CD4-positive, alpha-beta T cell treated with Interleukin-6 for 4 hours (primary cell): ENCODE measurements at places on chromosomes 13 and 19.

DNA sequence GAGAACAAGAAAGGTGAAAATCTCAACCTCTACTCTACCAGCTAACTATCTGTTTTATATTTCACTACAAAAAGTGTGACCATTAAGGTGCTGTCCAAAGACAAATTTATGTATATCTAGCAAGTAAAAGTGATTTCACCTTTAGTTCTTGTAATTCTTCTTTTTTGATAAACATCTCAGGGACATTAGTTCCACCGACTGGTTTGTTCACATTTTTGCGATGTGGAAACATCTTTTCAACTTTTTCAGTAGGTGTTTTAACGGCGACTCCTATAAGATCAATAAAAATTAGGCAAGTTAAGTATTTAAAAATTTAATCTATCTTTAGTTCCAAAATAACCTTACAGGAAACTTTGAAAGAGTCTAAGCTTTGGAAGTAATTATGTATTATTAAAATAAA, 33.3 kb downstream of the CLDN10 start:
- no peak for DNase-seq

- DNase-seq = no peak
Observed at GRCh38 chr13:102697929-102698648, 3.2 kb upstream of the METTL21C start.

- DNase-seq = no peak
Observed at GRCh38 chr13:92054389-92054788, 656.0 kb downstream of the GPC5 start.

DNA sequence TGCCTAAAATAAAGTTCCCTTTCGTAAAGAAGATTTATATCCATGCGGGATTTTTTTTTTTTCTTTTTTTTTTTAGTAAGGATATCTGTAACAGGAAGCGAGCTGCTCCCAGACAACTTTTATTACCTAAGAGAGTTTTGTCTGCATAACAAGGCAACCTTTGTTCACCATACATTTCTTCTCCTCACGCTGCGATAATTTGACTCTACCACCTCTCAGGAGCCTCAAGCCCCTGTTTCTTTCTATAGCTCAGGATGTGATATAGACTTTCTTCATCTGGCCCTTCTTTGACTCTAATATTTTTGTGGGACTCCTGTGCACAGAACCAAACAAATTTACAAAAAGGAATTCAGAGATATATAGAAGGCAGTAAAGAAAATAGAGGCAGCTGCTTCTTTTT, 1053.7 kb upstream of the SPRY2 start:
- DNase-seq = no peak

- DNase-seq = peak; percentile 14
Observed at GRCh38 chr13:95677564-95678266, 776 bp downstream of the DNAJC3 start.

GRCh38 chr13:33110386-33110712, 94.1 kb downstream of the KL start:
- DNase-seq = no peak

GRCh38 chr19:12111176-12111575, 29.0 kb downstream of the ZNF20 start:
- no peak for DNase-seq

GRCh38 chr19:16206637-16207036, 8.9 kb downstream of the AP1M1 start:
- no peak for DNase-seq

DNA sequence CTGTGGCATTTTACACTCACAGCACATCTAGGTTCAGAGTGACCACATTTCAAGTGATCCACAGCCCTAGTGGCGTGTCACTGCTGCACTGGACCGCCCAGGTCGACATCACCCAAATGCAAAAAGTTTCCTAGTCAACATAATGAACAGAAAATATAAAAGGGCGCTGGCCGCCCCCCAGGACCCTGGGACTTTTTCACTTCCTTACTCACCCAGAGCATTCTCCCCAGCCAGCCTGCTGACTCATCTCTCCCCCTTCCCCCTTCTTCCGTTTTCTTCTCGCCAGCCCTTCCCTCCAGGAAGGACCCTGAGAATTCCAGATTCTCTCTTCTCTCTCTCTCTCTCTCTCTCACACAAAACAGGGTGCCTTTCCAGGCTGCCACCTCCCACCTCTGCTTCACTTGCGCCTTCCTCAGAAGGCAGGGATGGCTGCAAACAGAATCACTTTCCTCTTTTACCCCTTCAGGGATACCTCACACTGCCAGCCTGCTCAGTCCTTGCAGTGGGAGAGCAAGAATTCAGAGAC, 21.0 kb upstream of the GRWD1 start:
- DNase-seq = no peak

DNA sequence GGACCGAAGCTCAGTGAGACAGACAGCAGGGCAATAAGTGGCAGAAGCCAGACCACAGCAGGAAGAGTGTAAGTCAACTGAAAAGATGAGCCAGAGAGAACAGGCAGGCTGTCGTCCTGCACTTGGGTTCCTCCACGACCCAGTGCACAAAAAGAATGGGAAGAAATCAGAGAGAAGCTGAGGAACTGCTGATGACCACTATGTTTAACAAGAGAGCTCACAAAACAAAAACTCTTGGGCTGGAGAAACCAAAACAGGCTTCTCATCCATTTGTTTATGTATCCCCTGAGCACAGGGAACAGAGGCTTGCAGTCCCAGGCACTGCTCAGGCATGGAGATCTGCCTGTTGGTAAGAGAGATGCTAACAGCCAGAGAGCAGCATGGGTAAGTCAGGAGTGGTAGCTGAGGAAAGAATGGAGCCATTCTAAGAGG, 14.0 kb downstream of the AKAP8L start:
- no peak for DNase-seq

DNA sequence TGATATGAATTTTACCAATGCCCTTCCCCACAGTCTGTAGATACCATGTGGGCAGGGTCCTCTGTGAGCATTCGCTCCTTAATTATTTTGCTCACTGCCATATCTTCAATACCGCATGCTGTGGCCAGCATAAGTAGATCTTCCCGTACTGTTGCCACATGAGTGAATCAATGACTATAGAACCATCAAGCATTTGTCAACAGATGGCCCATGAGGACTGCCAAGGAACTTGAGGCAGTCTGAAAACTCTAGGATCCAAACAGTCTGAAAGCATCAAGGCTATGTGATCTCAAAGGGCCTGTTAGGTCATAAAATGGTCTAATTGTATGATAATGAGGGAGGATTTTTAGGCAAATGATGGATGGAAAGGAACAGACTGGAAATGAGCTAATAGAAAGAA, 27.4 kb upstream of the GPR12 start:
- no peak for DNase-seq

DNA sequence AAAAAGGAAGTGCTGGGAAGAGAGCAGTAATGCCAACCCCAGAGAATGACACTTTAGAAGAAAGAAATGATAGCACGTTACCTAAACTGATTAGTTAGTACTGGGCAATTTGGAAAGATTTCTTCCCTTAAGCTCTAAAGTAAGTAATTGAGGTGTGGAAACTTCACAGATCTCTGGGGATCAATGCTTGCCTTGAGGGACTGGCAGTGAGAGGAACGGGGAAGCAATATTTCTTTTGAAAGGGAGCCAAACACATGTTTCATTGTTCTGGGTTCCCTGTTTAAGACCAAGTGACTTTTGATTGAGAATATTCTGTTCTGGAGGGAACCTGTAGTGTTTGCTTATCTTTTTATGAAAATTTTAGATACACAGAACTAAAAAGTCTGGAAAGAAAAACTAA, 190.5 kb downstream of the NDFIP2 start:
- no peak for DNase-seq

DNA sequence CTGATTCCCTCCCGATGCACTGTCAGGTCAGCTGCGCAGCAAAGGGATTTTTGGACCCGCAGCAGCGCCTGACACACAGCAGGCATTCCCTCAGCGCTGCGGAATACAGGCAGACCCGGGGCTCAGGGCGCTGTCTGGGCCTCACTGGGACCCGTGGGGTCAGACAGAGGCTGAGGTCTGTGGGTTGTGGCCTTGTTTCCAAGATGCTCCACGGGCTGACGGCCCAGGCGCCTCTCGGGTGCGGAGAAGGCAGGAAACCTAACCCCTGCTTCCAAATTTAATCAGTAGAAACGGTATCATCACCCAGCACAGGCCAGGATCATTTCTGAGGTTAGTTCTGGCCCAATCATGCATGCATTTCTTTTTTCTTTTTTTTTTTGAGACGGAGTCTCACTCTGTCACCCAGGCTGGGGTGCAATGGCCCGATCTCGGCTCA, 686 bp upstream of the RNF126 start:
- no peak for DNase-seq

DNA sequence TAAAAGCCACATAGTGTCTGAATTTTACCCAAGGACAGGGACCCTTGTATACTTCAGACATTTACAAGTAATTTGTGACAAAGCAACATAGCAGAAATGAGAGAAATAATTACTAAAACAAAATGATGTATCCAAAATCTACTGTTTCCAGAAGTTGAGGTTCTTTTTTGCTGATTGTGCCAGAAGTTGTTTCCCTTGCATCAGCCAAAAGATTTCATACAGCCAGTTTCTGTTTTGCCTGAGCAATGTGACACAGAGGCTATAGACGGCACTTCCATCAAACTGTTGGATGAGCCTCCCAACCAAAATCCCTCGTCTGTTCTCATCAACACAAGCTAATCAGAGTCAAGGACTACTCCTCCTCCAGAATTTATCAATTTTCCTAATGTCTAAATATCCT, 913.2 kb upstream of the GPC6 start:
- DNase-seq = no peak

DNA sequence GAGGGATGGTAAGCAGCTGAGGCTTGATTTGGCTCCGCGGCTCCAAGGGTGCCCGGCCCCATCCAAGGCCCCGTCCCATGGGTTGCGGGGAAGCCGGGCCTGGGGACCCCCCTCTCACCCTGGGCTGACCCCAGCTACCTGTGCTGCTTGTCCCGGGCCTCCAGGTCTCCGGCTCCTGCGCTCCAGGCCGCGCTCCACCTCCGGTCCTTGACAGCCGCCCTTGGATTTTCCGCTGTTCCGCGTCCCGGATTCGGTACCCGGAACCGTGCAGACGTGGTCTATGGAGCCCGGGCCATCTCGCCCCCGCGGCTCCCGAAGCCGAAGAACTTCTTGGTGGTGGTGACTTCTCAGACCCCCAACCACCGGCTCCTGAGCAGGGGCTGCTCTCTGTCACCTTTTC, 48.3 kb upstream of the C1QTNF9B start:
- no peak for DNase-seq

GRCh38 chr13:50766013-50766412, 77.5 kb downstream of the DLEU7 start:
- DNase-seq = no peak

DNA sequence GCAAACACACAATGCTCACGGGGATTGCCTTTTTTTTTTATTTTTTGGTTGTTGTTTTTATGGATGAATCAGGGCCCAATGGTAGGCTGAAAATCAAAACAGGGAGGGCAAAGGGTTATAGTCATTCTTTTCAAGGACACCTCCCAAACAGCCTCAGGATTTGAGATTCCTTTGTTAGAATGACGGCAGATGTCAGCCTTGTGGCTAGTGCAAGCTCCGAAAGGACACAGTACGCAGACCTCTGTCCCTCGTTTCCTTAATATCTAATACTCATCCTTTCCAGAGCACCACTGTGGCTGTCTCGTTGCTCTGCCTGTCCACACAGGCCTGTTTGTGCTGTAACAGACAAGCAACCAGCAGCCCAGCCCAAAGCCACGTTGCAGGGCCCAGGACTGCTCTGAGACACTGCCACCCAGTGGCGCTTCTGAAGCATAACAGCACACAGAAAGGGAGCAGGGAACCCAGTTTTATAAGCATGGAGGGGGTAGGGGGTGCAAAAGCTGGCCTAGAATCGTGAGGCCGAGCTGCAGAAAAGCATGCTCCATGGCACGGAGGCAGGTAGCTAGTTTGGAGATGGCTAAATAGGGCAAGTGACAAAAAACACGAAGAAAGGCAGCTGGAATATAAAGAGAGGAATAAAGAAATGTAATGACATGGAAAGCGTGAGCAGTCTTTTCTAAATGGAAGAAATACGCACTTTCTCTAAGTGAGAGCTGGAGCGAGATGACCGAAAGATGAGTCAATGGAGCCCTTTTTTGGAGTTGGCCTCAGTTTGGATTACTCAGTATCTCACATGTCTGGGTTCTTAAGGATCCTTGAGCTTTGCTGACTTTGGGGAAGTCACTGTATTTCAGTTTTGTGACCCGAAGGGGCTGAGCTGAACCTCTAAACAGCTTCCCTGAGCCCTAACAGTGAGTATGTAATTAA, 40.7 kb upstream of the MEDAG start:
- peak; percentile 50 for DNase-seq
